ENCODE measurements at places on chromosomes 2 and 18. TPM values are rescaled to one million over a fixed set of nuclear protein-coding genes. Genes with fewer than 3 reads are reported as not detected.

- DNase-seq, result no peak
Observed at GRCh38 chr2:7940723-7941122, 741.1 kb upstream of the ID2 start.

Gene DIS3L2
- total RNA-seq, result 30.9 TPM

Gene EPB41L3
- 1.1 TPM for total RNA-seq

GRCh38 chr2:152564754-152565551, 152.3 kb downstream of the PRPF40A start:
- no peak for DNase-seq

GRCh38 chr2:224162122-224162521, 123.0 kb upstream of the SERPINE2 start:
- DNase-seq, result no peak

Gene ING5
- total RNA-seq, result 37.1 TPM

- no peak for DNase-seq
Observed at GRCh38 chr18:79790996-79791972, 6.5 kb upstream of the KCNG2 start.
